NCI-H1417 treated with DMSO at 0.1 percent for 48 hours (cell line): ENCODE measurements at places on chromosomes 3 and 15.

DNA sequence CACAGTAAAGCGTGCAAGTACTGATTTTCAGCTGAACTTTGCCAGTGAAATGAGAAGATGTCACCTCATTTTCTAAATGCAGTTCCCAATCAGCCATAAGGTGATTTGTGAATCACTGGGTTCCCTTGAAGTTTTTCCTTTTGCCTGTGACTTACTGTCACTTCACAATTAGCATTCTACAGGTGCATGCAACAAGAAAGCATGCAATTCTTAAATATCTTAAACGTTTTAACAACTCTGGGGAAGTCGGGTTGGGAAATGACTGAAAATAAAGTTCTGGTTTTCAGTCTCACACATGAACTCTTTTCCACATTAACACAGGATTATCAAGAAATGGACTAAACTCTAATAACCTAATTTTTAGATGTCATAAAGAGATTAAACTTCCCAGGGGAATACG is 5.2 kb downstream of the GSK3B start:
- no peak for DNase-seq

DNA sequence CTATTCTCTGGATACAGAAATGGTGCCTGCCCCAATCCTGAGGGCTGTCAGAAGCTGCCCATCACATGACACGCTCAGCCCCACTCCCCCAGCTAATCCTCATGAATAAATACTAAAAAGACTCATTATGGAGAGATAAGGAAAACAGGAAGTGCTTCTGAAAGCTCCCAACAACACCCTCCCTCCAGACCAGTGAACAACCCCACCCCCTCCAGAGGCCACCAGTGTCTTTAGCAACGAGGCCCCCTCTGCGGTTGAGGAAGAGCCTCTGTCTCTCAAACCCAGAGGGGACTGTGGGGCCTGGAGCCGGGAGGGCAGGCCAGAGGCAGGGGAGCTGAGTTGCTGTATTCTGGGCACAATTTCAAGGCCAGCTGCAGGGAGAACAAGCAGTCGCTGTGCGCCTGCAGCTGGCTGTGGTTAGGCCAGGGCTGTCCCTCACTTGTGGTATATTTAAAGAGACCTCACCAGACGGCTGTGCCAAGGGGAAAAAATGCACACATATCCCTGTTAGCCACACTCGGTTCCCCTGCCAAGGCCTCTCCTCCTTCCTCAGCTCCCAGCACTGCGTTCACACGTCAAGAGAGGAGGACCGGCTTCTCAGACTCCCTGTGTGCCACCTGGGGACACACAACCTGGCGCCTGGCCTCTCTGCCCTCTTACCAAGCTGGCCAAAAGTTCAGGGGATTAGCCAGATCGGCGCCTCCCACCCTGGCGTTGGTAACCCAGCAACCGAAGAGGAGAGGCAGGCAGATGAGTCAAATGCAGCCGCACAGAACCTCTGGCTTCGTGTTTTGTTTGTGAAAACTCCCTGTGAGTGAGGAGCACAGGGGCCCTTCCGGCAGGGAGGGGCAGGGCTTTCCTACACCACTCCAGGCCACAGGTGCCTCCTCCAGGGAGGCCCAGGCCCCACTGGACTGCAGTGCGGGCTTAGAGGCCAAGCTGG is 101.2 kb upstream of the ETV5 start:
- no peak for DNase-seq

DNA sequence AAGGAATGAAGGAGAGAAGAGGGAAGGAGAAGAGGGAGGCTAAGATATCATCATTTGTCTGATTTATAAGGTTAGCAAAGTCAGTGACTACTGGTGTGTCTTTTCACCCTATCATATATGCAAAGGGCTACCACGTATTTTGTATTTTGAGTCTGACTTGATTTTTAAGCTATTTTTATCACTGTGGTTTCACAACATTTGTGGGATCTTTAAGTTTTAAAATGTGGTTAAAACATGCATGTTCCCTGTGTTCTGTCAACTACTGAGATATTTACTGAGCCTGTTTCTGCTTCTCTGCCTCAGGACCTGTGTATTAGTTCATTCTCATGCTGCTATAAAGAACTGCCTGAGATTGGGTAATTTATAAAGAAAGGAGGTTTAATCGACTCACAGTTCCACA is 22.5 kb upstream of the SPTSSB start:
- no peak for DNase-seq

DNA sequence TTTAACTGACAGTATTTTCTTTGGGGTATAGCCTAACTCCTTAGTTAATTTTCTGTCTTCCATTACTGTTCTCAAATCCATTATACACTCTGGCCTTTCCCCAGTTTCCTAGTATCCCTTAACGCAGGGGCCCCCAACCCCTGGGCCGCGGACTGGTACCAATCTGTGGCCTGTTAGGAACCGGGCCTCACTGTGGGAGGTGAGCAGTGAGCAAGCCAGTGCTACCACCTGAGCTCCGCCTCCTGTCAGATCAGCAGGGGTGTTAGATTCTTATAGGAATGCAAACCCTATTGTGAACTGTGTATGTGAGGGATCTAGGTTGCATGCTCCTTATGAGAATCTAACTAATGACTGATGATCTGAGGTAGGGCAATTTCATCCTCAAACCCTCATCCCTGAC is 75.1 kb downstream of the DOCK3 start:
- no peak for DNase-seq

DNA sequence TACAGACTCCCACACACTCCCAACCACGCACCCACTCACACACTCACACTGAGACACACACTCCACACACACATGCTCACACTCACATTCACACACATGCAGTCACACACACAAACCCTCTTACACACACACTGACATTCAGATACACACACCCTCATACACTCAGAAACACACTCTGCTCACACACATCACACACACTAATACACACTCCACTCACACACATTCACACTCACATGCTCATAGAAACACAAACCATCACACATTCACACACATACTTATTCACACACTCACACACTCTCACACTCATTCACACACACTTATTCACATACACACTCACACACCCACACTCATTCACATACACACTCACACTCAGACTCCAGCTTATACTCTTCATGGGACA is 509.3 kb downstream of the OCA2 start:
- no peak for DNase-seq

DNA sequence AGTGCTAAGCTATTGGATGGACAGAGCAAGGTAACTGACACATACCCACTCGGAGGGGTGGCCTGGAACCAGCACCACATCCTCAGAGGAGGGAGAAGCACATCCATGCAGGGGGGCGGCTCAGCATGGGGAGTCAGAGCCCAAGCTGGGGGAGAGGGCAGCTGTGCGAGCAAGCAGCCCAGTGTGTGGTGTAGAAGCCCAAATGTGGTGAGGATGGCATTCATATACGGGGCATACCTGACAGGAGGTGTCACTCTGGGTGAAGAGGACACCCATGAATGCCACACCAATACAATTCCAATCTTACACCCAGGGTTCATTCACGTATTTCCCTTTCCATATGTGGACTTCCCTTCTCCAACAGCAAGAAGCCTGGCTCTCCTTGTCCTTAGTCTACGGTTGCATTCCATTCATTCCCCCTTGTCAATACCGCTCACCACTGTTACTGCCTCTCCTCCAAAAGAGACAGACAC is 58.7 kb upstream of the ACAN start:
- DNase-seq, result no peak

DNA sequence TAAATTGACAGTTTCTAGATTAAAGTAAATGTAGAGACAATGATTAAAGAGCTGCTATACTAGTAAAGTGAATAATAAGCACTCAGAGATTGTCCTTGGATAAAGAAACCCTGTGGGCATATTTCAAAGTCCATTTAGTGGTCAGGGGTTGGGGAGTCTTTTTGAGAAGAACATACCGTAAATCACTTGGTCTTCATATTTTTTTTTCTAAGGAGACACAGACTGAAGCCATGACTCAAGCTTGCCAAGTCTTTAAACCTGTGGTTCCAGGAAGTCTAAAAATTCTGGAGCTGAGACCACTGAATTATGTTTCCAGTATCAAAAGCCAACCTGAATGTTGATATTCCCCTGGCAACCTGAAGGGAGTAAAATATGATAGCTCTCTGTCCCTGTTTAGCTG is 171.0 kb downstream of the TPRG1 start:
- no peak for DNase-seq

- DNase-seq, result no peak
Observed at GRCh38 chr3:134486577-134487041, 752 bp downstream of the CEP63 start.

GRCh38 chr15:45635191-45635638 is 386 bp downstream of the SQOR start:
- DNase-seq, result no peak

- DNase-seq, result no peak
Observed at GRCh38 chr3:180469149-180469548, 132.8 kb upstream of the TTC14 start.

GRCh38 chr15:99174567-99175395 is 69.9 kb downstream of the SYNM start:
- no peak for DNase-seq

DNA sequence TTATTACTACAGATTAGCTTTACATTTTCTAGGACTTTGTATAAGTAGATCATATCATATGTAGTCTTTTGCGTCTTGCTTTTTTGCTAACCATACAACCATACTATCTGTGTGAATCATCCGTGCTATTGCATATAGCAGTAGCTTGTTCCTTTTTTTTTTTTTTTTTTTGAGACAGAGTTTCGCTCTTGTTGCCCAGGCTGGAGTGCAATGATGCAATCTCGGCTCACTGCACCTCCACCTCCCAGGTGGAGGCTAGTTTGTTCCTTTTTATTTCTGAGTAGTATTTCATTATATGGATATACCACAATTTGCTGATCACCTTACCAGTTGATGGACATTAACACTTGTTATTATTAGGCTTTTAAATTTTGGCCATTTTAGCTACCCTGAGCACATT is 54.5 kb upstream of the TBL1XR1 start:
- no peak for DNase-seq

DNA sequence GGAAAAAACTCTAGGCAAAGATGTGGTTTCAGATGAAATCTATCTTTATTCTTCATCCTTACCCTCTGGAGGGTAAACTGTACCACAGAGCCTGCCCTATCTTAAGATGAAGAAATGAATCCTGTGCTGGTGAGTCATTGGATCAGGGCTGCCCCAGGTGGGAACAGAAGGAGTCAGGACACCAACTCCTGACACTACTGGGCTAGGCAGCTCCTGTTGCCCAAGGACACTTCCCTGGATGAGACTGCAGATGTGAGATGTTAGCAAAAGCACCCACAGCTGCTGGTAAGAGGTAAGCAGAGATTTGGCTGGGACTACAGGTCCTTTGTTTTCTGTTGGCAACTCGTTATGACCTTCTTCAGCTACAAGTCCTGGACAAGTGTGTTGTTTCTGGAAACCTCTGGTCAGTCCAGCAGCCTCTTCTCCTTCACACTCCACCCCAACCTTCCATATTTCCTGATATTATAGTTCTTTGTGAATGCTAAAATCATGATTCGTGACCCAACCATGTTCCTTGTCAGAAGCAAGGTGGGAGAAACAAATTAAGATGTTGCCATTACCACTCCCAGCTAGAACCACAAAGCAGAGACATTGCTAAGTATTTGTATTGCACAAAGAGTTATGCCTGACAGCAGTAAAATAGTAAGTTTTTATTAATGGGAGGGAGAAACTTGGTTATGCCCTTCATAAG is 104.2 kb upstream of the TGFBR2 start:
- DNase-seq, result no peak

GRCh38 chr15:92643849-92644815 is 11.4 kb downstream of the FAM174B start:
- DNase-seq, result no peak

DNA sequence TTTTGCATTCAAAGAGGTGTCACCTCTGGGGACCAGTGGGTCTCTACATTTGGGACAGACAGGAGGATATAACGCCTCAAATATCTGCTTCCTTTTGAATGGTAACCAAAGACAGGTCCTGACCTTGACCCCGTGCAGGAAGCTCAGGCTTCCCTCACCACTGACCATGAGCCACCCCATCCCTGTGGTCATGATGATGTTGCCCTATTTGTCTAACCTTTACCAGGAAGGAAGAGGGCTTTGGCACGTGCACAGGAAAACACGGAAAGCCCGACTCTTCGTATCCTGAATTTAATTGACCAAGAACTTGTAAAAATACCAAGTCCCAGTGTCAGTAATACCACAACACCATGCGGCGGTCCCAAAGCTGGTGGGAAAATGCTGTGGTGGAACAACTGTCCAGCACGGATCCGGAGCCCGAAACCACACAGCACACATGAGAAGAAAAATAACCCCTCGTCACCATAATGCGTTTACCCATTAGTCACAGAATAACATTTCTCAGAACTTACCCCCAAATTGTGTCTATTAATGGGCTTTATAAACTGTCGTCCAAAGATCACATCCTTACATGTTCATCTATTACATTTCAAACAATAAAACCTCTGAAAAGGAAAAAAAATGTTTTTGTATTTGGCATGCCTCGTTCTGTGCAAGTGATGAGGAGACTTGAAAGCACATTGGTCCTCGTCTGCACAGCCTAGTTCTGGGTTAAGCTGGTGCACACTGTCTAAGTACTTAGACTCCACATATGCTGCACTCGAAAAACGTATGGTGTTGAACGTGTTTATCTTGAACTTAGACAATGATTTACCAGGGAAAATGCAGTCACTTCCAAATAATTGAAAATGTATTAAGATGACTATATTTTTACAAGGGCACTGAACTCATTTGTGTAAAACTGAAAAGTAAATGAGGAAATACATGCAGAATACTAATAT is 118.9 kb upstream of the IGF1R start:
- no peak for DNase-seq
